Fibroblast of the aortic adventitia (primary cell): ENCODE measurements at places on chromosomes 7 and 10.

- DNase-seq, result no peak
Observed at GRCh38 chr7:125427676-125428075, 498.1 kb upstream of the POT1 start.

GRCh38 chr7:19145434-19146115 is 354 bp upstream of the FERD3L start:
- DNase-seq, result no peak

DNA sequence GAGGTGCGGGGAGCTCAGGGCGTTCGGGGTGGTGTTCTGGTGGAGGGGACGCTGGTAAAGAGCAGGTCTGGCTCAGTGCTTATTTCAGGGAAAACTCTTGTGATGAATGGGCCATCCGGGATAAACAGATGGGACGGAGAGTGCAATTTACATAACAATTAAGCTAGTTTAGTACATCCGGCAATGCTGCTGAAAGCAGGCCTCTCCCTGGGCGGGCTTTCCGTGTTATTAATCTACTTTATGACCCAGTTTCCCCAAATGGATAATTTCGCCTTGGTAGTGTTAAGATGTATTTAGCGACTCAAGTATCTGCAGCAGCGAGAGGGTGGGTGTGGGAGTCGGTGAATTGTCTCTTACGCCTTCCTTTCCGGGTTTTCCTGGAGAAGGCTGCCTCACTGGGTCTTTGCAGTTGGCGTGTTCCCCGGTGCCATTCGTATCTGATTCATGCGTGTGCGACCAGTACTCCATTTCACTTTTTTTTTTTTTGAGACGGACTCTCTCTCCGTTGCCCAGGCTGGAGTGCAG is 25.2 kb downstream of the FOXK1 start:
- DNase-seq, result no peak

DNA sequence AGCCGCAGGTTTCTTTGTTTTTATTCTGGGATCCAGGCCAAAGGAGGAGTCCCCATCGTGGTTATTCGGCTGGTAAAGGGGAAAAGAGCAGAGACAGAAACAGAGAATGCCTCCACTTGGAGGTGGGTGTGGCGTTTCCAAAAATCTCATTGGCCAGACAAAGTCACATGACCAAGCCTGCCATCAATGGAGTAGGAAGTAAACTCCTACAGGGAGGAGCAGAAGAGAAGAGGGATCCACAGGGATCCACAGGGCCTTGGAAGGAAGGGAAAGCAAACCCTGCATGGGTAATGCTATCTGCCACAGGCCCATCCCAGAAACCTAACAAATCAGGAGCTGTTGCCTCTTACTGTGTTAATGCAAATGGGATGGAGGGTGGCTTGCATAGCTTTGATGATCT is 425.7 kb upstream of the GALNT17 start:
- DNase-seq, result no peak

DNA sequence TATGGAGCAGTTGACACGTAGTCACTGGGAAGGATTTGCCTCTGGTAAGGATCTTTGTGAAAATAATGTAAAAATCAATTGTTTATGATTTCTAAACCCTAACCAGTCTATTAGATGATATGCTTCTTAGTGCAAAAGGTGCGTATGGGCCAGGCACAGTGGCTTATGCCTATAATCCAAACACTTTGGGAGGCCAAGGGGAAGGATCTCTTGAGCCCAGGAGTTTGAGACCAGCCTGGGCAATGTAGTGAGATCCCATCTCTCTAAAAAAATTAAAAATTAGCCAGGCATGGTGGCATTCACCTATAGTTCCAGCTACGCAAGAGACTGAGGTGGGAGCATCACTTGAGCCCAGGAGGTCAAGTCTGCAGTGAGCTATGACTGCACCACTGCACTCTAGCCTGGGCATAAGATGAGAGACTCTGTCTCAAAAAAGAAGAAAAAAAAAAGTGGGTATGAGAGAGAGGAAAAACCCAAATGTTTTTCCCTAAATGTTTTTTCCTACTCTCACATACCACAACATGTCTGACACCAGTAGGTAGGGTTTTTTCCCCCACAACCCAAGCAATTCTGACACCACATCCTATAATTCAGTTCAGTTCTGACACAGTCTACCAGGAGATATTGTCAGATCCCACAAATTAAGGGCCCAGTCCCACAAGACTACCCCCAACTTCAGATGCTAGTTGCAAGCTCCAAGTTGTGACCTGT is 36.5 kb downstream of the DNAJC9 start:
- no peak for DNase-seq

GRCh38 chr10:86044029-86044428 is 322.6 kb downstream of the GRID1 start:
- no peak for DNase-seq

GRCh38 chr7:15855525-15856109 is 169.1 kb upstream of the MEOX2 start:
- DNase-seq, result no peak

- no peak for DNase-seq
Observed at GRCh38 chr7:134910968-134911367, 75.3 kb upstream of the AGBL3 start.

- DNase-seq, result no peak
Observed at GRCh38 chr7:133781486-133782090, 345.6 kb upstream of the LRGUK start.

- no peak for DNase-seq
Observed at GRCh38 chr10:107657851-107658250, 493.3 kb upstream of the SORCS1 start.

- no peak for DNase-seq
Observed at GRCh38 chr10:130188195-130189175, 52.3 kb downstream of the GLRX3 start.

- no peak for DNase-seq
Observed at GRCh38 chr7:102451371-102452054, 13.2 kb downstream of the ALKBH4 start.

GRCh38 chr10:114453576-114453975 is 49.3 kb upstream of the AFAP1L2 start:
- DNase-seq, result no peak

- DNase-seq, result peak; percentile 56
Observed at GRCh38 chr10:76550806-76551205, 1086.8 kb downstream of the KCNMA1 start.

DNA sequence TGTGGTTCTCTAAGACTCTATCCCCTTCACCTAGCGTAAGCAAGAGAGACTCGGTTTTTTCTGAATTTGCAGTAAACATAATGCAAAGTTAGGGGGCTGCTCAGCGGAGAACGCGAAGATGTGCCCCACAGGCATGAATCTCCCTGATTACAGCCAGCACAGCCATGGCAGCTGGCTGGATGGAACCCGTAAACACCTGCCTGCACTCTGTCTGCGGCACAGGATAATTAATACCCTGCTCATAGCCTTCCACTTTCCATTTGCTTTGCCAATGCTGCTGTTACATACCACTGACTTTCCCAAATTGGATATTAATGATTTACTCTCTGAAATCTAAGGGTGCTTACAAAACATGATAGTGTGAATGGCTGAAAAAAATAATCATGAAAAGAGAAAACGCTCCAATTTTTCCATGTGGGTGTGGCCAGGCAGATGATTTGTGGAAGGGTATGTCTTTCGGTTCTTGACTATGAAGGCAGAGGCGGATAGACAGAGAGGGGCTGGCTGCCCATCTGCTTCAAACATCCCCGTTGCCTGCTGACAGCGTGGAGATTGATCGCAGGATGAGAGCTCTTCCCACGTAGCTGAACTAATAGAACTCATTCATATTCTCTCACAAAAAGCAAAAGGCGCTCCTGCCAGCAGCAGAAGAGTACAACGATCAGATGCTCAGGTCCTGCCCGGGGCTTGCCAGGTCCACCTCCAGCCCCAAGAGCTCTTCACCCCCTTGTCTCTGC is 193.2 kb upstream of the GHITM start:
- DNase-seq, result no peak

- DNase-seq, result no peak
Observed at GRCh38 chr7:70660819-70661191, 471.1 kb upstream of the GALNT17 start.

GRCh38 chr10:110556969-110557601 is 10.4 kb upstream of the SMC3 start:
- peak; percentile 72 for DNase-seq

DNA sequence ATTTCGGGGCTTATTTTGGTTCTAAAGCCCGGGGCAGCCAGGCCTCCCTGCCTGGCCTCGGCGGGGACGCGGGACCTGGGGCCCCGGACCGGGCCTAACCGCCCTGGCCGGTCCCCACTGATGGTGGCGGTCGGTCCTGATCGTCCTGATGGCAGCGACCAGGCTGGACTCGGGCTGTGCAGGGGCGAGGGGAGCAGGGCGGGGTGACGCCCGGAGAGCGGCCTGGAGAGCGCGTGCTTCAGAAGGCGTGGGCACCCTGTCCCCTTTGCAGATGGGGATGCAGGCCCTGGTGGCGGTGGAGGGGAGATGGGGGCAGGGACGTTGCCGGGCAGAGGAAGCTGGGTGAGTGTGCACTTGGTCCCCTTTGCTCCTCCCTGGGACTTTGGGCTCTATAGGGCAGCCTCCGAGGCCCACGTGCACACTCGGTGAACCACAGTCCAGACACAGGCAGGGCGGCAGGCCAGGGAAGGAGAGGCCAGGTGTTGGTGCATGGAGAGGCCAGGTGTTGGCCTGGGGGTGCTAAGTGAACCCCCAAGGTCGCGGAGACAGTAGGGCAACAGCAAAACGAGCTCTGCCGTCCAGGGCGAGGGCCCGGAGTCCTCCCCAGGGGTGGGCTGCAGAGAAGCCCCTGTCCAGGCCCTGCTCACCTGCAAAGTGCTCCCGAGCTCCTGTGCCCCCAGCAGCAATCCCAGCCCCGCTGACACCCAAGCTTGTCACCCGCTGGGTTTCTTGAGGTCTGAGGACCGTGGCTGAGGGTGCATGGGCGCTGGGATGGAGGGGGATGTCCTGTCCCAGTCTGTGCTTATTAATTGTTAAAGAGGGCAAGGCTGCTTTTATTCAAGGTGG is 42.4 kb upstream of the FAM20C start:
- no peak for DNase-seq

- no peak for DNase-seq
Observed at GRCh38 chr7:39614299-39614698, 9.1 kb upstream of the RALA start.

- DNase-seq, result no peak
Observed at GRCh38 chr10:44962870-44963738, 3.5 kb downstream of the RASSF4 start.

GRCh38 chr10:124957404-124957947 is 15.6 kb downstream of the ZRANB1 start:
- DNase-seq, result no peak

- peak; percentile 90 for DNase-seq
Observed at GRCh38 chr7:85068799-85069198, 118.1 kb downstream of the SEMA3D start.

DNA sequence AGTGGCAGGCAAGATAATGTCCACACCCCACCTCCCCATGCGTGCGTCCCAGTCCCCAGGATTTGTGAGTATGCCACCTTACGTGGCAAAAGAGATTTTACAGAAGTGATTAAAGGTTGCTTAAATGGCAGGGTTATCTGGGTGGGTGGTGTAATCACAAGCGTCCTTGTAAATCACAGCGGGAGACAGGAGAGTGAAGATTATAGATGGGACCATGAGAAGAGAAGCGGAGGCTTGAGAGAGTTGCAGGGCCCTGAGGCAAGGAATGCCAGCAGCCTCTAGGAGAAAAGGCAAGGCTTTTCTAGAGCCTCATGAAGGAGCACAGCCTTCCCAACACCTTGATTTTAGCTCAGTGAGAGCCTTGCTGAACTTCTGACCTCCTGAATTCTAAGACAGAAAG is 10.2 kb downstream of the ZRANB1 start:
- DNase-seq, result no peak

DNA sequence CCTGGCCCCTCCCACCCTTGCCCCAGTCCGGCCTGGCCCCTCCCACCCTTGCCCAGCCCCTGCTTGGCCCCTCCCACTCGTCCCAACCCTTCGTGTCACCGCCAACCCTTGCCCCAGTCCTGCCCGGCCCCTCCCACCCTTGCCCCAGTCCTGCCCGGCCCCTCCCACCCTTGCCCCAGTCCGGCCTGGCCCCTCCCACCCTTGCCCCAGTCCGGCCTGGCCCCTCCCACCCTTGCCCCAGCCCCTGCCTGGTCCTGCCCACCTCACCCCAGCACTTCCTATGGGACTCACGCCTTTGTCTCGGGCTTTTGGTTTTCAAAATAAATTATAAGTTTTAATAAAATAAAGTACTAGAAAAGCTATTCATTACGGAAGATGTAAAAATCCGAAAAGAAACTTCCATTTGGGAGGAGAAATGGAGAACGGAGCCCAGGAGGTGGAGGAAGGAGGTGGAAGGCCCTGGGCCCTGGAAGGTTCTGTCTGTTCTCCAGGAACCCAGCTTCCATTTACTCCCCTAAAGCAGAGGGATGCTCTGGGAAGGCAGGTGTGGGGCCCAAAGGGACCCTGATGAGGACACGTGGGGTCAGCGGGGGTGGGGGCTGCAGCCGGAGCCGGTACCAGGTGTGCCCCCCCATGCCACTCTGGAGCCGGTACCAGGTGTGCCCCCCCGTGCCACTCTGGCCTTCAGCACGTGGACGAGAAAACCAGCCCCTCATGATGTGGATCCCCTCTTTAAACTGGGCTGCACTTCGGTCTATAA is 52.2 kb downstream of the PWWP2B start:
- DNase-seq, result peak; percentile 16

GRCh38 chr10:129837909-129838582 is 126.0 kb downstream of the EBF3 start:
- no peak for DNase-seq

DNA sequence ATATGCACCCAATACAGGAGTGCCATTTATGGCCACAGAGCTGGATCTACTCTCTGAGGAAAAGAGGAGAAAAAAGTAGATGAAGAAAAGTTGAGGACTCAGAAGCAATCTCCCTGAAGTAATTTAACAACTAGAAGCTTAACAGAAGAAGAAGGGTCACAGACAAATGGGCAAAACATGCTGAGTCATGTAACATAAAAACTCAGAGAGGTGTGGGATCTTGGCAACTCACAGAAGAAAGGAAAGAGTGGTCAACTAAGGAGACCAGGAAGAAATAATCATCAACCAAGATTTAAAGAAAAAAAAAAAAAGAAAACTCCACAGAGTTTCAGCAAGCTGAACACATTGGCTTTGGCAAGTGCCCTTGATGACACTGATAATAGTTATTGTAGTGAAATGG is 51.8 kb upstream of the BET1 start:
- DNase-seq, result no peak
